ENCODE measurements at places on chromosomes 7 and 10.
A peak's percentile ranks its signal among the peaks of the same experiment; 100 is the strongest.

DNA sequence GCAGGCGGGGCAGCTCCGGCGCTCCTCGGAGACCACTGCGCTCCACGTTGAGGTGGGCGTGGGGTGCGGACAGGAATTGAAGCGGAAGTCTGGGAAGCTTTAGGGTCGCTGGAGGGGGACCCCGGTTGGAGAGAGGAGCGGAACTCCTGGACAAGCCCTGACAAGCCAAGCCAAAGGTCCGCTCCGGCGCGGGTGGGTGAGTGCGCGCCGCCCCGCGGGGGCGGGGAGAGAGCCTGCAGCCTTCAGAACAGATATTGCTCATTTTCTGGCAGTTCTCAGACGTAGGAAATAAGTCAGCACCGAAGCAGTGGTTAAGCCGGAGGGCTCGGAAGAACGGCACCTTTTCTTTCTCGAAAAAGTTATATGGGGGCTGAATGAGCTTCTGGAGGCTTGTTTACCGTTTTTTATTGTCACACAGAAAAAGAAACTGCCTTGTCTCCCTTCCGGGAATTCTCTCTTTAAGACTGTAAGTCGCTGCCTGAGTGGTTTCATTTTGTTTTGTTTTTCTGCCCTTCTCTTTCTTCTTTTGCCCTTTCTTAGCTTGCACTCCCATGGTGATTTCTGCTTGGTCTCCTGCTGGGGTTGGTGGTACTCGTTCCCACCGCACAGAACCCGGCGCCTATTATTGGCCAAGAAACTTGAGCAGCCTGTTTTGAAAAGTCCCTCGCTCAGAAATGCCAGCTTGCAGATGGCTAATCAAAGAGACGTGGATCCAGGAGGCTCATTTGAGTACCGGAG is 732 bp downstream of the FAS start:
- no peak for DNase-seq

DNA sequence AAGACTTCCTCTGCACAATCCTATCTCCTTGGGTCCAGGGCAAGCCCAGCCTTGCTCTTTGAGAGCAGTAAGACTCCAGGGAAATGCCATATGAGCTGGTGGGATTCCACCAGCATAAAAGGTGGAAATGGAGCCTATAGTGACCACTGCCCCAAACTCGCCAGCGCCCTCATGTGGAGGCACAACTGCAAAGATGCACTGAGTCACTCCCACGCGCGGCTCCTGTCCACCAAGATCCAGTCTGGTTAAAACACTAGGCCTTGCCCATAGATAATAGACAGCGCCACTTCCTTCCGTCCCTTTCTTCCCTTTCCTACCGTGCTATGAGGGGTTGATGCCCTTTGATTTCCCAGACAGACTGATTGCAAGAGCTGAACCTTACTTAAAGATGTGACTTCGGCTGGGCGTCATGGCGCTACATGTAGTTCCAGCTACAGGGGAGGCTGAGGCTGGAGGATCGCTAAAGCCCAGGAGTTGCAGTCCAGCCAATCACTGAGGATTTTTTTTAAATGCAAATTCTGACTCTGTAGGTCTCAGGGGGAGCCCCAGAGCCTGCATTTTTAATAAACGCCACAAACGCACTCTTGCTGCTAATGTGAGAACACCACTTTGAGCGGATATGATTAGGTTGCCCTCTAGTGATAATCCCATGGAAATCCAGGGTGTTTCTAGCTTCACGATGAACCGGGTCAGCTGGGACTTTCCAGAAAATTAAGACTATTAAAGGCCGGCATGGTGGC is 136.5 kb downstream of the EPC1 start:
- DNase-seq = no peak

DNA sequence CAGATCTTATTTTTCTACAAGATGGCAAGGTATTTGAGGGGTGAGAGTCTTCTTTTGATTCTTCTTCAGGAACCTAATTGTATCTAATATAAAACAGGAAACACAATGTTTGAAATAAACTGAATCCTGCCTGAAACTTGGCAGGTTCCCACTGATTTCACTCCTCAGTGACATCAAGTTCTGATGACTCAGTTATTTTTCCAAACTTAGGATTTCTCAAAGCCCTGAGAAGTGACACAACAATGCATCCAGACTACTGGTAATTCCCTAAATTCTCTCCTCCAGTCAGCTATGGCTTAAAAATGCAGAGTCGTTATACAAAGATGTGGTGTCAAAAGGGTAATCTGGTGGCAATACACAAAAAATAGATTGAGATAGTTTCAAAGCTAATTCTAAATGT is 80.9 kb downstream of the ABLIM1 start:
- no peak for DNase-seq

DNA sequence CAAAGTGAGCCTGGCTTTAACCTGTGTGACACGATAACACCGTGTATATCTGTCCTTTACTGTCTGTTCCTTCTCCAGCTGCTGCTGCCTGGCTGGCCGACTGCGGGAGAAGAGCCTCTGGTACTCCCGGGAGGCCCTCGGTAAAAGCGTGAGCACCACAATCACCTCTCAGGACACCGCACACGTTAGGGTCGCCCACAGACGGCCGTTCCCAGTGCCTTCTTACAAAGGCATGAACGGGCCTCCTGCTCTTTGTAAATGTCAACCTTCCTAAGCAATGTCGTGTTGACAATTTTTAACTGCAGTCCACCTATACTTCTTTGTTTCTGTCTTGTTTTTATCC is 177.6 kb downstream of the DIP2C start:
- no peak for DNase-seq

DNA sequence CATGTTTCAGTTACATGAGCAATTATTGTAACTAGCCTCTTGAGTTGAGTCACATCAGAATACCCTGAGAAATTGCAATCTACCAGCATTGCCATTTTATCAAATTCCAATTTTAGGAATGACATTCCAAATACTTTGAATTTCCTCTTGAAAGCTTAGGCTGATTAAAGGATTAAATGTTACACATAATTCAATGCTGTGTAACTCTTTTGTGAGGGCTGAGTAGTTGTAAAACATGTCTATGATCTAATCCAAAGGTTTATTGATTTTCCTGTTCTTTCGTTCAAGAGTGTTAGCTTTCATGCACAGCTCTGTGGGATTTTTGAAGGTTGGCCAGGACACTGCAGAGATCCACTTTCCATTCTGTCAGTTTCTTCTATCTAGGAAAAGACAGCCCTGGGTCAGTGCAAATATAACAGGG is 193.1 kb downstream of the SORCS1 start:
- no peak for DNase-seq

GRCh38 chr10:63866075-63866746 is 345.0 kb downstream of the REEP3 start:
- peak; percentile 8 for DNase-seq

GRCh38 chr10:106935978-106936451 is 228.5 kb downstream of the SORCS1 start:
- no peak for DNase-seq
